ENCODE measurements at places on chromosomes 5 and 9. TPM values are rescaled to one million over a fixed set of nuclear protein-coding genes. Genes with fewer than 3 reads are reported as not detected.
A peak's percentile ranks its signal among the peaks of the same experiment; 100 is the strongest.

DNA sequence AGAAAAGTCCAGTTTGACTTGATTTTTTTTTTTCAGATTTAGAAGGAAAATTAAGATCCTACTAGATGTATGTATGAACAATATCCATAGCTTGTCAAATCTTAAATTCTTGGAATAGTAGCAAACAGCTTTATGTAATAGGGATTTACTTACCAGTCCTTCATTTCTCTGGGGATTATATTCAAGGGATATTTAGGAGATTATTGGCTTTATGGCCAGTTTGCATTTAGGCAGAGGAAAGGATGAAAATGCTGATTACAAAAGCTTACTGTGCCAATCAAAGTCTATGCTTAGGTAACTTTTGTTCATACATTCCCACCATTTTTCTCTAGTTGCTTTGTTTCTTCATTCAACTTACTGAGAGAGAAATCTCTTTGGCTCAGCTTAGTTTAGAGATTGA, 47.9 kb downstream of the MAST4 start:
- DNase-seq, result no peak

GRCh38 chr5:72388646-72389045, 68.5 kb downstream of the PTCD2 start:
- DNase-seq, result no peak

- no peak for DNase-seq
These were observed 90.7 kb downstream of the CACNA1B start for GRCh38 chr9:137968235-137968634.

TAS2R1 gene
- not detected for total RNA-seq

DNA sequence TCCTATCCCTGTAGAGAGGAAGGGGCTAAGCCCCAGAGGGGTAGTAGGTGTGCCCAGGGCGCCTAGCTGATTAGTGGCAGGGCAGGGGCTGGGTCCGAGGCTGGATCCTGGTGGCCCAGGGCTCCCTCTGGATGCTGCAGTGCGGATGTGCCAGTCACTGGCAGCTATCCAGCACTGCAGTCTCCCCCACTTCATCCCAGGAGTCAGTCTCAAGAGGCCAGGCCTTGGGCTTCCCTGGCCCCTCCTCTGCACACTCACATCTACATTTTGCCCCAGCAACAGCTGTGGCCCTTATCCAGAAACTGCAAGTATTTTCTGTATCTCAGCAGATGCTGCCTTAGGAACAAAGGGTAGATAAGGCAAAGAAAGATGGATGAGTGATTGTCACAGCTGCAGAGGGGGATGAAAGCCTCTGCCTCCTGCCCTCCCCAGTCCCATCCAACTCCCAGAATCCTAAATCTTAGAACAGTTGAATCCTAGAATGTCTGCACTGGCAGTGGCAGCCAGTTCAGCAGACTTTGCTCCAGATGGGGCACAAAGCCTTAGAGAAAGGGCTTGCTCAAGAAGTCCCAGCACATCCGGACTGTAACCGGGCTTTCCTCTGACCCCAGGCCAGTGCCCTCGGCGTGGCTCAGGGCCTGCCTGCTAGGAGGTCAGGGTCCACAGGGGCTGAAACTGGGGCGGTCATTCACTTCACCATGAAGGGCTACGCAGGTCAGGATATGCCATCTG, 1.6 kb downstream of the ANXA6 start:
- peak; percentile 80 for DNase-seq

DNA sequence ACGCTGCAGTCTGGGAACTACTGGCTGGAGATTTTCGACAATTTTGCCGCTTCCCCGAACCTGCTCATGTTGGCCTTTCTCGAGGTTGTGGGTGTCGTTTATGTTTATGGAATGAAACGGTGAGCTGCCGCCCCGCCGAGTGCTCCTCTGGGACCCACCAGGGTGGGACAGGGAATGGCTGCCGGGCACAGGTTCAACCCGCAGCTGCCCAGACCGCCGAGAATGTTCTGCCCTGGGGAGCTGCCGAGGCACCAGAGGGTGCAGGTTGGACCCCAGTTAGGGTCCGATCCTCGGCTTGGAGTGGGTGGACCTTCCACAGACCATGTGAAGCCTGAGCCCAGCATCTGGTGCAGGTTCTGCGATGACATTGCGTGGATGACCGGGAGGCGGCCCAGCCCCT, 19.1 kb downstream of the SLC6A18 start:
- no peak for DNase-seq

CDHR2 gene
- total RNA-seq, result 0.36 TPM

SPATA31C1 gene
- total RNA-seq, result not detected

PDGFRB gene
- total RNA-seq, result 9.4 TPM

- DNase-seq, result no peak
These were observed 75.6 kb downstream of the PSMB7 start for GRCh38 chr9:124339603-124340146.

TIMD4 gene
- total RNA-seq, result not detected

- DNase-seq, result peak; percentile 74
These were observed 32.9 kb upstream of the STX17 start for GRCh38 chr9:99873531-99873930.

DNA sequence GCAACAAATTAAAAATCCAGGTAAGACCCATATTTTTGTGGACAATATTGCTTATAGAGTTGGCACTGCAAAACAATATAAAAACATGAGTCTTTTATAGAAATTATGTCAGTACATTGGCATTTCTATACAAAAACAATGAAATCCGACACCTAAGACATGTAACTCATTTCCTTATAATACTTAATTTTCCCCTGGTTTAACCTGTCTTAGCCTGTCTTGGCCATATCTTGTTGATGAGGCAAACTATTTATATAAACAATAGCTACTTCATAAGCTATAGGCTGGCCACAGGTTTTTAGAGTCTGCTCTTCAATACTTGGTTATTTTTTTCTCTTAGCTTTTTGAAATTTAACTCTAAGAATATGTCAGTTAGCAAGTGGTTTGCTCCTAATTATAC, 44.7 kb upstream of the IZUMO3 start:
- DNase-seq, result no peak

GRCh38 chr9:82949203-82949602, 113.7 kb downstream of the RASEF start:
- DNase-seq, result no peak

DHX29 gene
- total RNA-seq, result 27.7 TPM

DMRT3 gene
- not detected for total RNA-seq

- DNase-seq, result no peak
These were observed 42.1 kb upstream of the RARS1 start for GRCh38 chr5:168443950-168444700.

- DNase-seq, result no peak
These were observed 98.5 kb downstream of the ARL15 start for GRCh38 chr5:54211912-54212311.

GRCh38 chr9:100350188-100350587, 2.6 kb downstream of the TEX10 start:
- no peak for DNase-seq

PCDHGA5 gene
- total RNA-seq, result 0.23 TPM

DNA sequence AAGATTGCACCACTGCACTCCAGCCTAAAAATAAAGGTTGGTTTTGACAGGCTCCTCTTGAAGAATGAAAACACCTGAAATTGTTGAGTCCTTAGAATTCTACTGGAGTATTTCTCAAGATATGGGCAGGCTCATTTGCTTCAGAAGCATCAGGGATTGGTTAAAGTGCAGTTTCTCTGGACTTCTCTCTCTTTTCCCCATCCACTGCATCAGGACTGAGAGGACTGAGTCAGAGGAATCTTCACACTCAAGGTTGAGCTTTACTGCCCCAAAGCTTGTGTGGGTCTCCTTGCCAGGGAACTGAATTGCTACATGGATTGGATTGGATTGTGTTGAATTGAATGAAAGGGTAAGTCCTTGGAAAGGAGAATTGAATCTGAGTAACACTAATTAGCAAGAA, 7.5 kb upstream of the CCDC69 start:
- DNase-seq, result no peak

- DNase-seq, result peak; percentile 45
These were observed 295.5 kb upstream of the SMC2 start for GRCh38 chr9:103798620-103799019.

DNA sequence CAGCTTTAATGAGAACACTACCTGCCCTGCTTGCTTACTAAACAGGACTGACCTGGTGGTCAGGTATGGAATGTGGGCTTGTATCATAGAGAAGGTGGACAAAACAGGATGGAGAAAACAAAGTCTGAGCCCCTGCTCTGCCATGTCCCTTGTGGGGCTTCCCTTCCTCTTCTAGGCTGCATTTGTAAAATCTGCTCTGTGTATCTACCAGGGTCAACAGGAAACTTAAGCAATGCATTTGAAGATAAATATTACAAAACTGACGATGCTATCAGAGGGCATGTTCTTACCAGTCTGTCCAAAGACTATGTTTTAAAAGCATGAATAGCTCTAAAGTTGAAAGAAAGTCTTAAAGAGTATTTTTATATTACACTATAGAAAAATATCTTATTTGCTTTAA, 228.7 kb downstream of the DCP2 start:
- DNase-seq, result no peak

NUDT12 gene
- total RNA-seq, result 8.7 TPM

GRCh38 chr9:124392254-124392870, 22.9 kb downstream of the PSMB7 start:
- peak; percentile 51 for DNase-seq

GRCh38 chr9:107367727-107368502, 84.8 kb downstream of the RAD23B start:
- no peak for DNase-seq

DBH gene
- not detected for total RNA-seq

- DNase-seq, result no peak
These were observed 19.9 kb downstream of the PTGES2 start for GRCh38 chr9:128107468-128108268.

IFNA13 gene
- total RNA-seq, result not detected

SRA1 gene
- total RNA-seq, result 60.4 TPM

PCDHGC3 gene
- total RNA-seq, result 41.5 TPM

DNA sequence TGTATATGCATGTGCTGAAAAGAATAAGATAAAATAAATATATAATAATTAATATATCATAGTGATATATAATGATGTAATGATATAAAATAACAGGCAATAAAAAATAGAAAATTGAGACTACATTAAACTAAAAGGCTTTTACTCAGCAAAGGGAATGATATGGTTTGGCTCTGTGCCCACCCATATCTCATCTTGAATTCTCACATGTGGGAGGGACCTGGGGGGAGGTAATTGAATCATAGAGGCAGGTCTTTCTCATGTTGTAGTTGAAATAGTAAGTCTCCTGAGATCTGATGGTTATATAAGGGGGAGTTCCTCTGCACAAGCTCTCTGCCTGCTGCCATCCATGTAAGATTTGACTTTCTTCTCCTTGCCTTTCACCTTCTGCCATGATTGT, 1550.9 kb upstream of the CDH6 start:
- DNase-seq, result no peak

DNA sequence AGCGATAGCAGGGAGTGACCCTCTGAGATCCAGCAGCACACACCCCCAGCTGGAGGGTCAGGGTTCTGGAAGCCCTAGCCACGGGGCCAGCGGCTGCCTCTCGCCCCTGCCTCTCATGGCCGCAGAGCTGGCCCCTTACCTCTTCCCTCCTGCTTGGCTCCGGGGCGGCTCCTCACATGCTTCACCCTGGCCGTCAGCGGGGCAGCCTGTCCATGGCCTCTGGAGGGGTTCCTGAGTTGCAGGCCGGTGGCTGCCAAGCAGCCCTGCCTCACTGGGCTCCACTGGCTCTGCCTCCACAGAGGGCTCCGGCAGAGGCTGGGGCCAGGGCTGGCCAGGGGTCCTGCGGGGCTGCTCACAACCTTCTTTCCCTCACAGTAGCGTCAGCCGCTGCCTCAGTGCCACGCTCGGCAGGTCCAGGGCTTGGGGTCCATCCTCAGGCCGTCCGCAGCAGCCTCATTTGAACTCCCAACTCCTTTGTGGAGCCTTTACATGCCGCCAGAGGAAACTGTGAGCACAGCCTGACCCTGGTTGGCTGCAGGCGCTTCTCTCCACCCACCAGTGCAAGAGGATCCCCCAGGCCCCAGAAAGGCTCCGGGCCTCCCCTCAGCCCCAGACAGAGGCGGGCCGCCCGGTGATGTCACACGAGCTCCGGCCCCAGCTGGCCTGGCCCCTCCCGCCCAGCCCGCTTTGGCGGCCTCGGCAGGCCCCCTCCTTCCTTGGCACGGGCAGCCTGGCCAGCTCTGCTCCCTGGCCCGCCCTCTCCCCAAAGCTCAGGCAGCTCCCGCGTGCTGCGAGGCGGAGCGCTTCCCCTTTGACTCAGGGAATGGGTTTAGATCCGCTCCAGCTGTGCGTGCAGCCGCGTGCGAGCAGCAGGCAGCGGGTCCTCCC, at the start of gene ANGPTL2:
TSS of gene ANGPTL2 (minus strand) at position 460 of the 888 bp plus-strand sequence. CDS start 13,904 bp downstream, outside the sequence.
- peak; percentile 96 for DNase-seq

- DNase-seq, result no peak
These were observed 38.1 kb downstream of the FBXO10 start for GRCh38 chr9:37538099-37538498.

GRCh38 chr9:87878989-87879511, 3.6 kb upstream of the SPATA31E1 start:
- DNase-seq, result peak; percentile 43

- no peak for DNase-seq
These were observed 2.1 kb downstream of the NIPSNAP3B start for GRCh38 chr9:104766025-104766424.

SHOC1 gene
- not detected for total RNA-seq

DNA sequence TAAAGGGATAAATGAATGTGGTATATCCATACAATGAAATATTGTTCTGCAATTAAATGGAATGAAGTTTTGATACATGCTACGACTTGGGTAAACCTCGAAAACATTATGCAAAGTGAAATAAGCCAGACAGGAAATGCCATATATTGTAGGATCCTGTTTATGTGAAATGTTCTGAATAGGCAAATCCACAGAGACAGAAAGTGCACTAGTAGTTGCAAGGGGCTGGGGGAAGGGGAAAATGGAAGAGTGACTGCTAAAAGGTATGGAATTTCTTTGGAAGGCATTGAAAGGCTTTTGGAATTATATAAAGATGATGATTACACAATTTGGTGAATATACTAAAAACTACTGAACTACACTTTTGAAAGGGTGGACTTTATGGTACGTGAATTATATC, 97.0 kb downstream of the FOXD1 start:
- no peak for DNase-seq

RFX3 gene
- total RNA-seq, result 0.74 TPM

DNA sequence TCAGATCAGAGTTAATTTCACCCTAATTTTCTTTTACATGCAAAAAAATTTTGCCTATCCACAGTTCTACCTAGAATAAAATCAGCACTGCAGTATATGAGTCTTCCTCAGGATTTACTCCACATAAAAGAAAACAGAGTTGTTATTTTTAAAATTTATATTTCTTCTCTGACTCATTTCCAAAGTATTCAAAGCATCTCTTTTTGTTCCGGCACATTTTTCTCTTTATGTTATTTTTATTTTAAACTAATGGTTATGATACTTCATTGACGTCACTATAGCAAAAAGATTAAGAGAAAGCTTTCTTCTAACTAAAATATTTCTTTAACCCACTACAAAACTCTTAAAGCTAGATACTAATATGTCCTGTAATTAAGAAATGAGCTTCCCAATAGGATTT, 590.4 kb downstream of the PRELID2 start:
- no peak for DNase-seq

All from Daoy (cell line).